ENCODE measurements at places on chromosomes 2 and 18.
A peak's percentile ranks its signal among the peaks of the same experiment; 100 is the strongest.

DNA sequence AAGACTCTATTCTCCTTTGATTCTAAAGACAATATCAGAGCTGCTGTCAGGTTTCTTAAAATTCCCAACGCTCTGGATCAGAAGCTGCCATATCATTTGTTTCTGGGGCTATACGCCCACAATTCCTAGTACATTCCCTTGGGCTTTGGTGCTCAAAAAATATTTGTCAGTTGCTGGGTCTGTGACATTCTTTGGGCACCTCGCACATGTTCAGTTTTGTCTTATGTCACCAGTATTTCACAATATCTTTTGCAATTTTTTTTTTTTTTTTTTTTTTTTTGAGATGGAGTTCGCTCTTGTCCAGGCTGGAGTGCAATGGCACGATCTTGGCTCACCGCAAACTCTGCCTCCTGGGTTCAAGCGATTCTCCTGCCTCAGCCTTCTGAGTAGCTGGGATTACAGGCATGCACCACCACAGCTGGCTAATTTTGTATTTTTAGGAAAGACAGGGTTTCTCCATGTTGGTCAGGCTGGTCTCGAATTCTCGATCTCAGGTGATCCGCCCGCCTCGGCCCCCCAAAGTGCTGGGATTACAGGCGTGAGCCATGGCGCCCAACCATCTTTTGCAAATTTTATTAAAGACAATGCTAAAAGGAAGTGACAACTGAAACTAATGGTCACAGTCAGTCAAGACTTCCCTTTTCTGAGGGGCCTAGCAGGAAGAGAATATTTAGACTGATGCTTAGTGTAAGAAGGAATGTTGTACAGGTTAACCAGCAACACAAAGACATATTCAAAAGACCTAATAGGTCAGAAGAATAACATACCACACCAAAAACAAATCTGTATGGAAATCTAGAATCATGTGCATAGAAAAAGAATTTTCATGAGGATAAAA is 6.8 kb downstream of the ZNF397 start:
- DNase-seq, result no peak

- no peak for DNase-seq
Observed at GRCh38 chr18:61001138-61001537, 332.1 kb upstream of the CDH20 start.

DNA sequence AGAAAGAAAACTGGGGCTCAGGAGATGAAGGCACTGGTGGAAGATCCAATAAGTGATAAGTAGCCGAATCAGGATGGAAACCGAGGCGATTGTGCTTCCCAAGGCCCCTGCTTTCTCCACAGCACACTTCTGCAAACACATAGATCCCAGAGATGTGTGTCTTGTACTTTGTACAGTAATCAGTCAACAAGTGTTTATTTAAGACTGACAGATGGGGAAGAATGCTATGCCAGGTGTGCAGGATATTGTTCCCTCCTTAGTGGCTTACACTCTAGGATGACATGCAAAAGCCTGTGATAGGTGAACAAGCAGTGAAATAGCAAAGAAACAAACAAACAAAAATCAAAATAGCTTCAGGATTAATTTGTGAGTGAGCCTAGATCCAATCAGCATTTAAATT is 116.6 kb downstream of the ACTR3 start:
- no peak for DNase-seq

DNA sequence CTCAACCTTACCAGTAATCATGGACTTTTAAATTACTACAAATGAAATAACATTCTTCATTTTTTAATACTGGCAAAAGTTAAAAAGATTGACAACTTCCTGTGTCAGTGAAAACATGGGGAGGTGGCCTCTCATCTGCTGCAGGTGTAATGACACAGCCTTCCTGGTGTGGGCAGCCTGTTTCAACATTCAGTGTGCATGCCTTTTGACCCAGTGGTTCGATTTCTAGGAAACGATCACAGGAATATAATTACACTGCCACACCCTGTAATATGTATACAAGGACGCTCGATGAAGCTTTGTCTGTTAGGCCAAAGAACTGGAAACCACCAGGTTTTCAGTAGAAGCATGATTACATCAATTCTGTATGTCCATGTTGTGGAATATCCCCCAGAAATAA is 68.7 kb downstream of the MTHFD2 start:
- DNase-seq, result peak; percentile 34

DNA sequence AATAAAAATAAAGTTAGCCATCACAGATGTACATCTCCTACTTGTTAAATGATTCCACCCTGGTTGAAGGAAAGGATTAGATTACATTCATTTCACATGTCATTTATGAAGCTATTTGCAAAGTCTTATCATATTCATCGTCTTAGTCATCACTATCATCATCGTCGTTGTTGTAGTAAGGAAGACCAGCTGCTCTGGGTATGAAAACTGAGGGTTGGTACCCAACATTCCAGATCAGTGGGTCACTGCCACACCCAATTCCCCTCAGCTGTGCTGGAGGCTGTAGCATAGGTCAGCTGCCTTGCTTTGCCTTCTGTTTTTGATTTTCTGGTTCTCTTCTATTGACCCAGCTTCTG is 20.9 kb upstream of the CCBE1 start:
- DNase-seq, result no peak

- DNase-seq, result no peak
Observed at GRCh38 chr2:55786280-55786679, 92.6 kb upstream of the PNPT1 start.

GRCh38 chr2:113213061-113213930 is 39.5 kb downstream of the PSD4 start:
- no peak for DNase-seq

GRCh38 chr2:118046634-118047210 is 32.9 kb upstream of the CCDC93 start:
- no peak for DNase-seq

- DNase-seq, result no peak
Observed at GRCh38 chr18:29225351-29225750, 1048.4 kb upstream of the CDH2 start.

DNA sequence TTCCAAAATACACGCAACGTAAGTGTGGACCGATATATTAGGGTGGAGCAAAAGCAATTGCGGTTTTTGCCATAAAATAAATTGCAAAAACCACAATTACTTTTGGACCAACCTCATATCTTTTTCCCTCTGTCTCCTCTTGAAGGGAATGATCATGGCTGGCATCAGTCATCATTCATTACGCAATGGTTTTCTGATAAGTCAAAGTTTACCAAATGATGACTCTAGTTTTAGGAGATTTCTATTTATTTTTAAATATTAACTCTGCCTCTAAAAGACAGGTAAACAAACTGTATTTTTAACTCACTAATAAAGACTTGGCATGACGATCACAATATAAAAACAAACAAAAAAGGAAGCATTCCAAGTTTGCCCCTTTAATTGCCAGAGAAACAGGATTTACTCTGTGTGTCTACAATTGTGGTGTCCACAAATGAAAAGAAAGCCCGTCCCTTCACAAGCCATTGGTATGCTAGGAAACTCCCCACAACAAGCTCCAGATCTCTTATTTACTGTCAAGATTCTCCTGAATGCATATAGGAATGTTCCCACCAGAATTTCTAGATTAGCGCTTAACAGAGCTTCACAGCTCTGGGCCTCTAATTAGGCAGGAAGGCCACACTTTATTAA is 61.3 kb downstream of the IRS1 start:
- DNase-seq, result no peak

GRCh38 chr2:46164529-46165301 is 132.5 kb upstream of the EPAS1 start:
- DNase-seq, result no peak

DNA sequence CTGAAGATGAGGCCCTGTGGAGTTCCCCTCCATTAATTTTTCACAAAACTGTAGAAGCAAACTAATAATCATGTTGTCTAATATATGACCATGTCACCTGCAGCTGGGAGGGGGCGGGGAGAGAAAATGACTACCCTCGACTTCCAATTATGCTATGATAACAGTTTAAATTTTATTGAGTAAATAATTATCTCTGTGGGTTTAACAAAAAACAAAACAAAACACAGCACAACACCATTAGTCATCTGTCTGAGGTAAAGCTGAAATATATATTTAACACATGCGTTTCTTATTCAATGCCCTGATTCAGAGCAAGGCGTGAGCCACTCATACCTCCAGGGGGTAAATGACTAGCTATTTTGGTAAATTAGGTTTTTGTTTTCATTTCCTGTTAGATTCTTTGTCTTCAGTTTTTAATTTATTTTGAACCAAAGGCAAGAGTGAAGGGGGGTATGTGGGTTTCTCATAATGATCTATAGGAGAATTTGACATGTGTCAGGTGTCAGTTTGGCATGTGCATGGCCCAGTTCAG is 77.4 kb upstream of the ZCCHC2 start:
- no peak for DNase-seq

DNA sequence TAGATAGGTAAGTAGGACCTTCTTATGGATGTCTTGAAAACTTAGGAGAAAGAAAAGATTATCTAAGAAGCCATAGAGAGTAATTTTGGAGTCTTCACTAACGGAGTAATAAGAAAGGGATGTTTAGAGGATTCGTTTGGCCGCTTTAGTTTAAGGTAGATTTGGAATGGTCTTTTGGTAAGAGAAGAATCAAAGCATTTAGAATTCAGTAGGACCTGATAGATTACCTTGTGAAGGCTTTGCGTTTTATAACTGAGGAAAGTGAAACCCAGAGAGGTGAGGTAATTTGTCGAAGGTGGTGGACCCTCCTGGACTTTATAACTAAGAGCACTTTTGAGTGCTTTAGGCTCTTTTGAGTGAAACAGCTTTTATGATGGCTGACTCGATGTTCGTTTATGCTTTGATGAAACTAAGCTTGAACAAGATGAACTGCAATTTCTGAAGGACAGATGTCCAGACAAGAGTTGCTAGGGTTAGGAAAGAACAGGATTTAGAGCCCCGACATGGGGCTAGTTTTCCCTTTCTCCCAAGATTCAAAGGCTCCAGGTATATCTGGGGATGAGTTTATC is 1.3 kb downstream of the MYL12B start:
- DNase-seq, result no peak

- DNase-seq, result no peak
Observed at GRCh38 chr2:104649866-104650265, 204.0 kb upstream of the POU3F3 start.

- no peak for DNase-seq
Observed at GRCh38 chr2:229909090-229909489, 12.7 kb downstream of the TRIP12 start.

DNA sequence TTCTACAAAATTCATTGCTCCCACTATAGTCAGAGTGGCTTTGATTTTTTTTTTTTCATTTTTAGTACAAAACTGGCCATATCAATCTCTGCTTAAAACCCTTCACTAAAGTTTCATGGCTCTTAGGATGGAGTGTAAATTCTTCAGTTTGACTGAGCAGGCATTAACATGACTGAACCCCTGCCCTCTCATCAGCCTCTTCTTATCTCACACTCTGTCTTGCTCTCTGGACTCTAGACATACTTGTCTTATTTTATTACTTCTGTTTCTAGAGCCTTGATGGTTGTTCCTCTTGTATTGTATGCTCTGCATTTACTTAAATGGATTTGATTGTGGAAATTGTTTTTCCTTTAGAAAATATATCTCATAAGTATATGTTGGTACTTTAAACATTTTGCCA is 272.4 kb downstream of the DCC start:
- no peak for DNase-seq

DNA sequence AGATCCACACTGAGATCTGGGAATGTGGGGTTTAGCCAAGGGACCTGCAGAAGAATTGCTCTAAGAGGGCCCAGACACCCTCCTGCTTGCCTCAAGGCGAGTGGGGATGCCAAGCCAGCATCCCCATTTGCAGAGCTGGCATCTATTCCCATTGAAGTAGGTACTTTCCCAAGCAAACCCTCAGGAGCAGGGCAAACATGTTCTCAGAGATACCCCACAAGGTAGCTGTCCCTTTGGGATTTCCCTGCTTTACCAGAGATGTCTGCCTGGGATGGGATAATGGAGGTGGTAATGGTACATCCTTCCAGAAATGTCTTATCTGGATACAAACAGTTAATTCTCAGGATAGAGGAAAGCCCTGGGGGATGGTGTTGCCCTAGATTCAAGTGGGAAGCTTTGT is 51.2 kb downstream of the GYPC start:
- DNase-seq, result no peak

DNA sequence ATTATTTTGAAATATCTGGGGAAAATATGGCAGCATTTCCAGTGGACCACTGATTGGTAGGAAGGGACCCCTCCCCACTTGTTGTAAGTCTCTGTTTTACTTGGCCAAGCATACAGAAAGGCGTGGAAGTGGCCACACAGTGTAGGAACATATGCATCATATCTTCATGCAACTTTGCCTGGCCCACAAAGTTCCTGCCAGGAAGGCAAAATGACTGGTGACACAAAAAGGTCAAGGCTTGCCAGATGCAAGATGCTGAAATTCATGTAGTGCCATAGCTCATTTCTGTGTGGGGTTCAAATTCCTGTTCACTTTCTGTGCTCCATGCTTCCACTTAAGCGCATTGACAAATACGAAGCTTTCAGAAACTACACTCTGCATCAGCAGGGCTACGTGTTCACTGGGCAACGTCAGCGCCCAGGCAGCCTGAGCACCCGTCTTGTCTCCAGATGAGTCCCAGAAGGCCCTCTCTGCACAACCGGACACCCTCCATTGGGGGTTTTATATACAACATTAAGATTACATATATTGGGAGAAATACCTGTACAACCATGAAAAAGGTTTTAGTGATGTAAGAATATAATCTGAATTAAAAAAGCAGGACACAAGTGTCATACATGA is 3.6 kb downstream of the DYNC2LI1 start:
- DNase-seq, result no peak

DNA sequence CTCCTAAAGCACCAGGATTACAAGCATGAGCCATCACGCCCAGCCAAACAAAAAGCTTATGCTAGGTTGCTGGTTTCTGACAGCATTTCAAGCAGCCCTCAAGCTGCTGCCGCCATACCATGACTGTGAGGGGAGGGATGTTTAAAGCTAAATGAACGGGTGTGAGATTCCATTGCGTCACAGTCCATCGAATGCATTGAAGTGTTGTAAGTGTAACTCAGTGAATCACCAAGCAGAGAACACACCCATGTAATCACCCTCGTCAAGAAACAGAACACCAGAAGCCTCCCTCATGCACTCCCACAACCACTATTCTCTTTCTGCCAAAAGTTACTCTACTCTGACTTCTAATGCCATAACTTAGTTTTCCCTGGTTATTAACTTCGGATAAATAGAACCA is 32.8 kb upstream of the MC5R start:
- no peak for DNase-seq

GRCh38 chr18:44626807-44627206 is 53.9 kb upstream of the SETBP1 start:
- no peak for DNase-seq

DNA sequence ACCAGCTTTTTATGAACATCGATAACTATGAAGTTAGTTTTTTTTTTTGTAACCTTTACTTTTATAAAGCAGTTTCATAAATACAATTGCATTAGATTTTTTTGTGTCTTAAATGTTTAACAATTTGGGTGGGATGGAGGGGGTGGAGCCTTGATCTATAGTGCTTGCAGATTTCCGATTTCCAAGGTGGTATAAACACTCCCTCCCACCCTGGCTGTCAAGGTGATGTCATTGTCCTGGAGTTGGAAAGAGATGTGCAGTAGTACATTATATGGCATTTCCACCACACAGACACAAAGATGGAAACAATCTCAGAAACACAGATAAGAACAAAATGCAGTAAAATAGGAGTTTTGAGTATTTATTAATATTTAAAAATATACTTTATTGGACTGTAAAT is 114.4 kb downstream of the TTN start:
- DNase-seq, result no peak

GRCh38 chr18:37537868-37538525 is 27.6 kb downstream of the CELF4 start:
- peak; percentile 58 for DNase-seq
